Thoracic aorta (tissue), 2 donors: ENCODE measurements at places on chromosomes 4 and X. TPM values are rescaled to one million over a fixed set of nuclear protein-coding genes. Genes with fewer than 3 reads are reported as not detected.

GAGE12H gene
- total RNA-seq = not detected

FAM199X gene
- total RNA-seq = 20.7 TPM

CXCL1 gene
- total RNA-seq = 0.68 TPM

AKAP4 gene
- total RNA-seq = not detected

INTS12 gene
- 22.6 TPM for total RNA-seq

PRRG3 gene
- total RNA-seq = 0.14 TPM

REELD1 gene
- 1.1 TPM for total RNA-seq

SCARB2 gene
- total RNA-seq = 165 TPM

IL2RG gene
- 14.2 TPM for total RNA-seq

H2BW2 gene
- total RNA-seq = not detected

SLC26A1 gene
- not detected for total RNA-seq

KIT gene
- 17.6 TPM for total RNA-seq

ASB12 gene
- total RNA-seq = not detected

BCORL1 gene
- total RNA-seq = 22.3 TPM

AFM gene
- total RNA-seq = not detected

MAGEE2 gene
- 0.68 TPM for total RNA-seq

DNA sequence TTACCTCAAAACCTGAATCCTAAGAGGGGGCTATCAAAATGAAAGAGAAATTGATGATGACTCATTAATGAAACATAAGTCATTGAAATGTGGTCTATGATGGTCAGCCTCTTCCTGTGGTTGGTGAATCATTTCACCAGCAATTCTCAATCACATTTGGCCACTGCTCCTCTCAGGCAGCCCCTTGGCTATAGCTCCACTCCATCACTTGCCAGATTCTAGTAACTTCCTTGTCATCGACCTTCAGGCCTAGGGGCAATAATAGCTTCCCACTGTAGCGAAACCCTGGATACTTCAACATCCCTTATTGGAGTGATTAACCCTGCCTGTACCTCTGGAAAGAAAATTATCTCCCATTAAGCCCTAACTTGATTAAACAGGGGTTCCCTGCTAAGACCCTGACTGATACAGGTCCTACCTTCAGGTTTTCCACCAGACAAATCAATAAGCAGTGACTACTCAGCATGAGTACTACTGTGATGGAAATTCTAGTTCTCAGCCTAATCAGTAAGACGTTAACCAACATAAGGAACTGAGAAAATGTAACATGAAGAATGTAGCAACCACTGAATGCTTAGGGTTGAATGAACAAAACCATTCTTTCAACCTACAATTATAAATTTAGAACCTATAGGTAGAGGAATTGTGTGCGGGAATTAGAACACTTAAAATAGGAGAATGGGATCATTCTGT is 30.4 kb downstream of the ADH7 start:
- peak overlapping the region; percentile 95 for H3K27ac ChIP-seq
- peaks cover 78% of the 10 kb centered on the region for H3K4me1 ChIP-seq
- H3K4me3 ChIP-seq = no peak overlapping the region
- H3K27me3 ChIP-seq = no peaks in the 10 kb centered on the region

DNA sequence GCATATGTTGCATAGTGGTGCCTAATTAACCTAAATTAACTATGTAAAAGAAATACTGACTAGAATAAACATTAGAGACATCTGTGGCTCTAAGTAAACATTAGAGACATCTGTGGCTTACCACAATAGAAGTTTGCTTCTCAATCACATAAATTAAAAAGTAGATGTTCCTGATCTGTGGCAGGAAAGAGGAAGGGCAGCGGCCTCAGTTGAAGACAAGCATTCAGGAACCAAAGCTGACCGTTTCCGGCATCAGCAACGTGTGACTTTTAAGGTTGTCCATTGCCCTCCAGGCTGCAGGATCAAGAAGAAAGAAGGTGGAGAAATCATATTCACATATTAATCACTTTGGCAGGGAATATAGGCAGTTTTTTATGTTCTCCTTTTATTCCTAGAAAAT is 336.3 kb upstream of the TRAM1L1 start:
- H3K36me3 ChIP-seq = no peaks in the 10 kb centered on the region
- H3K27ac ChIP-seq = no peak overlapping the region
- DNase-seq = no peak
- H3K4me1 ChIP-seq = no peaks in the 10 kb centered on the region
- H3K4me3 ChIP-seq = no peak overlapping the region

- H3K36me3 ChIP-seq = peaks cover 4% of the 10 kb centered on the region
- no peak for DNase-seq
- H3K27me3 ChIP-seq = no peaks in the 10 kb centered on the region
- H3K27ac ChIP-seq = no peak overlapping the region
- no peaks in the 10 kb centered on the region for H3K4me1 ChIP-seq
These were observed 127.2 kb downstream of the UBE2K start for GRCh38 chr4:39825090-39825489.

GRCh38 chr4:112152521-112152920 is 7.3 kb downstream of the FAM241A start:
- DNase-seq = no peak
- no peak overlapping the region for H3K27ac ChIP-seq
- H3K4me3 ChIP-seq = no peak overlapping the region
- no peaks in the 10 kb centered on the region for H3K36me3 ChIP-seq

GRCh38 chr4:99394896-99395295 is 40.2 kb downstream of the ADH7 start:
- peaks cover 14% of the 10 kb centered on the region for H3K4me1 ChIP-seq
- DNase-seq = no peak
- no peaks in the 10 kb centered on the region for H3K36me3 ChIP-seq
- no peak overlapping the region for H3K4me3 ChIP-seq
- peak overlapping the region; percentile 90 for H3K27ac ChIP-seq

GRCh38 chr4:119657111-119657611 is 28.6 kb upstream of the PDE5A start:
- H3K36me3 ChIP-seq = no peaks in the 10 kb centered on the region
- H3K4me1 ChIP-seq = peaks cover 45% of the 10 kb centered on the region
- H3K27ac ChIP-seq = peak overlapping the region; percentile 73
- H3K4me3 ChIP-seq = no peak overlapping the region

- no peak for DNase-seq
- no peak overlapping the region for H3K4me3 ChIP-seq
- H3K36me3 ChIP-seq = no peaks in the 10 kb centered on the region
- no peaks in the 10 kb centered on the region for H3K4me1 ChIP-seq
These were observed 67.2 kb upstream of the BRWD3 start for GRCh38 chrX:80876877-80877276.

- H3K27ac ChIP-seq = no peak overlapping the region
- no peaks in the 10 kb centered on the region for H3K27me3 ChIP-seq
- no peaks in the 10 kb centered on the region for H3K4me1 ChIP-seq
- DNase-seq = no peak
- H3K4me3 ChIP-seq = no peak overlapping the region
- no peaks in the 10 kb centered on the region for H3K36me3 ChIP-seq
These were observed 100.2 kb downstream of the TSPAN7 start for GRCh38 chrX:38661561-38661960.

- no peaks in the 10 kb centered on the region for H3K27me3 ChIP-seq
- H3K4me1 ChIP-seq = no peaks in the 10 kb centered on the region
- DNase-seq = no peak
- H3K36me3 ChIP-seq = no peaks in the 10 kb centered on the region
- H3K4me3 ChIP-seq = no peak overlapping the region
- H3K27ac ChIP-seq = no peak overlapping the region
These were observed 34.0 kb upstream of the PPP2R3B start for GRCh38 chrX:420496-421223.

DNA sequence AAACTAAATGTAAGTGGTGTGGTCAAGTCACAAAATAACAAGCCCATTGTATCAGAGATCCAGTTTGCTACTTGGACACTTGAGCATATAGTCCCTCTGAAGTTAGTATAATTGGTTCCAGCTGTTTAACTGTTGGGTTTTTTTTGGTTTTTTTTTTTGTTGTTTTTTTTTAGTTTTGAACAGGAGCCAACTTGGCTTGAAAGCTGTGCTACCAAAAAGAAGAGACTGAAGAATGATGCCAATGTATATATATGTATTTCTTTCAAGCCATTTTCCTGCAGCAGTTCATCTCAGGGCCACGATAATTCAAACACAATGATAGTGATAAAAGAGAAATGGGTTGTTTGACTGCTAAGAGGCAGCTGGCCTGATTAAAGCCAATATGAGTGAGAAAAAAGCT is 138.3 kb downstream of the PCDH18 start:
- H3K4me1 ChIP-seq = peaks cover 16% of the 10 kb centered on the region
- no peak overlapping the region for H3K27ac ChIP-seq
- H3K36me3 ChIP-seq = no peaks in the 10 kb centered on the region
- H3K4me3 ChIP-seq = no peak overlapping the region

DNA sequence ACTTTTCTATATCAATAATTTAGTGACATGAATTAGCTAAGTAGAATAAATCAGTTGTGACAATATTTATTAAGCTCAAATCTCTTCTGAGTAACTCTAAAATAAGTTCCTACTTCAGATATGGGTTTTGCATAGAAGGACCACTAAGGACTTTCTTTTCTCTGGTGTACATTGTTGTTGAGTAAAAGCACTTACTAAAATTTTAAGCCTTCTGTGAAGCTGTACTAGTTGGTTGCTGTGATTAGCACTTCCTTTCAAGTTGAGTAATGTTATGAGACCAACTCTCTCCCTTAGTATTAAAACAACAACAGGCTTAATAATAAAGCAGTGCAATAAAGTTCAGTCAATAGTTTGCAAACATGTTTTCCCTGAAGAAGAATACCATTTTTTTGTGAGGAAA is 667.4 kb upstream of the NDST4 start:
- H3K27me3 ChIP-seq = no peaks in the 10 kb centered on the region
- no peak overlapping the region for H3K27ac ChIP-seq
- H3K4me3 ChIP-seq = no peak overlapping the region

DNA sequence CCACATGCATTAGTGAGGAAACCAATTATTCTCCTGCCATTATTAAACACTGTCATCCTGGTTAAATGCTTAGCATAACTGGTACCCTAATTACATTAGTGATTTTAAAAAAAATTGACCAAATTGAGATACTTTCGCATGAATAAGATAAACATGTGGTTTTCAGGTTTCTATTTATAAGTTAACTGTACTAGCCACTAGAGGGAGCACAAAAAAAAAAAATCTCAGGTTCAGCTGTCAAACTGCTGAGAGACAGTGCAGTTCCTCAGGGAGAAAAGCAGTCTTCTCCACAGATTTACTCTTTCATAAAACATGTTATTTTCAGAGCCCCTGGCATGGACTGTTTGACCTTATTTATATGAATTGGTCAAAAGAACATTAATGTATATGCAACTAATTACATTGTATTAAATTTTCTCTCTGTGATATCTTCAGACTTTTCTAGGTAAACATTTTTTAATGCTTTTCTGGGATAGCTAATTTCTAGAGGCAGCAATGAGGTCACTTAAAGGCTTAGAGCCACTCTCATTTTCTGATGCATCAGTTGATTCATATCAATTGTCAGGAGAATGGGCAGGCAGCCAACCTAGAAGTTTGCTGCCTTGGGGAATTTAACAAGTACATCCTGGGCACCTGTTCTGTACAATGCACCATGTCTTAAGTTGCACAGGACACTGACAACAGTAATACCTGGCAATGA is 167.5 kb downstream of the CDS1 start:
- no peak overlapping the region for H3K4me3 ChIP-seq
- no peaks in the 10 kb centered on the region for H3K27me3 ChIP-seq
- no peak overlapping the region for H3K27ac ChIP-seq
- no peaks in the 10 kb centered on the region for H3K4me1 ChIP-seq

- no peak for DNase-seq
- H3K4me1 ChIP-seq = peaks cover 28% of the 10 kb centered on the region
- no peak overlapping the region for H3K4me3 ChIP-seq
- H3K36me3 ChIP-seq = no peaks in the 10 kb centered on the region
- H3K27me3 ChIP-seq = no peaks in the 10 kb centered on the region
These were observed 168.5 kb upstream of the SH3RF1 start for GRCh38 chr4:169439244-169439643.

DNA sequence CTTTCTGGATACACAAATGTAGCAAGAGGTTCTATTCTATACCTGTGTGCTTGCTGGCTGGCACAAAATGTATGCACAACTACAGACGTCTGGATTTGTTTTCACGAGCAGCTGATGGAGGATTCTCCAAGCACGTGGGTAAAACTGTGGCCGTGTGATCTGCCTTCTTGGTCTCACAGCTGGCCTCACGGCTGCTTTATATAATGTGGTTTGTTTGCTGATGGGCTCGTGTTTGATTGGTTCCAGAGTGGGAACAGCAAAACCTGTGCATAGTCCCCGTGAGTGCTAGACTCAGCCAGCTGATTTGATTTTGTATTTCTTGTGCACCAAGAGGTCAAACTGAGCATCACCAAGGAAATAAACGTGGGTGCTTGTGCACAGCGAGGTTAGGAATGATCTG is 262.6 kb upstream of the RPS6KA3 start:
- no peak overlapping the region for H3K27ac ChIP-seq
- no peaks in the 10 kb centered on the region for H3K27me3 ChIP-seq
- H3K4me3 ChIP-seq = no peak overlapping the region
- no peaks in the 10 kb centered on the region for H3K4me1 ChIP-seq

- H3K27me3 ChIP-seq = no peaks in the 10 kb centered on the region
- no peak for DNase-seq
- H3K4me1 ChIP-seq = no peaks in the 10 kb centered on the region
- no peaks in the 10 kb centered on the region for H3K36me3 ChIP-seq
- H3K4me3 ChIP-seq = no peak overlapping the region
These were observed 16.7 kb upstream of the ANKRD17 start for GRCh38 chr4:73275318-73275654.

GRCh38 chr4:83552083-83552482 is 16.2 kb downstream of the GPAT3 start:
- DNase-seq = no peak
- H3K4me1 ChIP-seq = peaks cover 3% of the 10 kb centered on the region
- H3K36me3 ChIP-seq = no peaks in the 10 kb centered on the region
- H3K4me3 ChIP-seq = no peak overlapping the region
- no peaks in the 10 kb centered on the region for H3K27me3 ChIP-seq

GRCh38 chrX:46716796-46717195 is 42.1 kb downstream of the SLC9A7 start:
- no peaks in the 10 kb centered on the region for H3K4me1 ChIP-seq
- no peak overlapping the region for H3K4me3 ChIP-seq
- no peaks in the 10 kb centered on the region for H3K36me3 ChIP-seq

- H3K27ac ChIP-seq = no peak overlapping the region
- H3K4me1 ChIP-seq = no peaks in the 10 kb centered on the region
- no peaks in the 10 kb centered on the region for H3K27me3 ChIP-seq
- DNase-seq = no peak
These were observed 5.0 kb downstream of the F8A1 start for GRCh38 chrX:154890990-154891639.

DNA sequence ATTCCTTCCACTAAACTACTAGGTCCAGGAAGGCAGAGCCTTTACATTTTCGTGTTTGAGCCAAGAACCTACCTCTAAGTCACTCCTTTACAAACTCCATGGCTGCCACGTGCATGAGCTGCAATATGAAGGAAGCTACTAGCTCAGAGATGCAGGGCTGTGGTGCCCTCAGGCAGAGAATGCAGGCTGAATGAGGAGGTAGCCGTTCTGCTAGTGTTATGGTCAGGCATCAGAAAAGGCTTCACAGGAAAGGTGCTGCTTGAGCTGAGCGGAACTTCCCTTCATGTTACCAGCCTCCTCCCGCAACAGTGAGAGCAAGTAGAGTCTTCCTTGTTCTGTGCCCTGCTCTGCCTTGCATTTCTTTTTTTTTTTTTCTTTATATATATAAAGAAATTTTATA is 148.3 kb upstream of the PACRGL start:
- no peak overlapping the region for H3K27ac ChIP-seq
- DNase-seq = no peak
- peaks cover 13% of the 10 kb centered on the region for H3K36me3 ChIP-seq
- no peaks in the 10 kb centered on the region for H3K27me3 ChIP-seq
- H3K4me1 ChIP-seq = no peaks in the 10 kb centered on the region
